Mesenteric fat pad (tissue), 1 donor: ENCODE measurements at places on chromosomes 5 and 9. TPM values are rescaled to one million over a fixed set of nuclear protein-coding genes. Genes with fewer than 3 reads are reported as not detected.
A peak's percentile ranks its signal among the peaks of the same experiment; 100 is the strongest.

DNA sequence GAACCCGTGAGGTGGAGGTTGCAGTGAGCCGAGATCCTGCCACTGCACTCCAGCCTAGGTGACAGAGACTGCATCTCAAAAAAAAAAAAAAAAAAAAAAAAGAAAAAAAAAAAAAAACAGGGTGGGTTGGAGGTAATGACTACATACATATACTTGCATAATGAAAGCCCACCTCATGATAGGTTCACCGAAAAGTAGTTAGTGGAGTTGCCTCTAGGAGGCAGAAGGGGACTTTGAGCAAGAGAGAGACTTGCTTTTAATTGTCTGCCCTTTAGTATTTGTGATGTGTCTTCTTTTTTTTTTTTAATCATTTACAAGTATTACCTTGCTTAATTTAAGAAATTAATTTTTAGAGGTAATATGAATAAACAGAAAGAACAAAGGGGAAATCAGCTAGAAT, 99.8 kb downstream of the PPARGC1B start:
- DNase-seq, result no peak

- no peak for DNase-seq
Observed at GRCh38 chr5:134552301-134552700, 26.8 kb downstream of the JADE2 start.

DNA sequence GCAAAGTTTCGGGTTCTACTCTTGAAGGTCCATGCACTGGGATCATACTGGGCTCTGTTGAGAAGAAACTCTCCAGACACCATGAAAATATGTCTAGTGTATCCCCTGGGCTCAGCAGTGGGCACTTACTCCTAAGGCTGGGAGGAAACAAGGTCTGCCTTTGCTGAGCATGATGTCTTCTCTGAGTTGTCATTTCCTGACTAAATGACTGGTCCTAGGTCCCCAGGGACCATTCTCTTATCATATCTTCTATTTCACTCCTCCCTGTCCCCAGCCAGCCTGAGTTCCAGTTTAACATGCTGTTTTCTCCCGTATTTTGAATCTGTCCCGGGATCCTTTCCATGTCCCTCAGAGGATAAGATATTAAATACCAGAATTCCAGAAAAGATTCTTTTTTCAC, 225.4 kb downstream of the MTRR start:
- no peak for DNase-seq

DNA sequence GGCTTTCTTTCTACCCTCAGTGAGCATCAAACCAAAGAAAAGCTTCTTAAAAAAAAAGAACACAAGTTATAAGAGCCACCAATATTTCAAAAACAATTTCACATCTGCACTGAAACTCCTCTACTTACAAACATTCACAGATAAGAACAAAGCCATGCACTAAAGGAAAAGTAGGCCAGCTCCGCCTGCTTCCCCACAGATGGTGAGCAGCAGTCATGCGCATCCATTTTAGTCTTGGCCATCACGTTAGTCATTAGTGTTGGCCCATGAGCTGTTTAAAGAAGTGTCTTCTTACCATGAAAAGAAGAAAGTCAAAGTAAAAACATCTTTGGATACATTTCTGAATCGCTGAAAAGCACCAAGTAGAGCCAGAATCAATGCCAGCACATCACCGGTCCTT, 40.0 kb upstream of the SMIM23 start:
- DNase-seq, result no peak

DNA sequence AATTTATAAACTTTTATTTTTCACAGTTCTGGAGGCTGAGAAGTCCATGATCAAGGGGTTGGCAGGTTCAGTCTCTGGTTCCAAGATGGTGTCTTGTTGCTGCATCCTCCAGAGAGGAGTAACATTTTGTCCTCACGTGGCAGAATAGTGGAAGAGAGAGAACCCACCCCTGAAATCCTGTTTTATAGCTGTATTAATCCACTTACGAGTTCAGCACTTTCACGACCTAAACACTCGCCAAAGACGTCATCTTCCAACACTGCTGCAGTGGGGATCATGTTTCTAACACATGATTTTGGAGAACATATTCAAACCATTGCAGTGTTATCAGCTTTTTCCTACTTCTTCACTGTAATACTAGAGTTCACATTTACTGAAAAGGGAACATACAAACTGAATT, 233.0 kb upstream of the ATP10B start:
- DNase-seq, result no peak

DNA sequence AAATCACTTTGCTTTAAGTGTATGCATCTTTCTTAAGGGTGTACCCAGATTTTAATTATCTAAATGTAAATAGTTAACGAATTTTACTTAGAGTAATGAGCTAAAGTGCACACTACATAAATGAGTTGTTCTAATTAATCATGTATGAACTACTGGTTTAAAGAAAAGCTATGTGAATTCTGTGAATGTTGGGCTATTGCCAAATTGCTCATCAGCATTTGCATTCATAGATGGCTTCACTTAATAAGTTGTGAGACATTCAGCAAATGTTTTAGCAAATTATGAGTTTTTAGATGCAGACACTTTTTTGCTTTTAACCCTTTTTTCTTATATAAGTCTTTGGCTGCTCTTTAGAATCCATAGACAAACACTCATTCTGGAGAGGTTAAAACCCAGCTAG, 175.7 kb downstream of the PBX3 start:
- no peak for DNase-seq

- no peak for DNase-seq
Observed at GRCh38 chr9:8724284-8725018, 924.9 kb upstream of the DMAC1 start.

DNA sequence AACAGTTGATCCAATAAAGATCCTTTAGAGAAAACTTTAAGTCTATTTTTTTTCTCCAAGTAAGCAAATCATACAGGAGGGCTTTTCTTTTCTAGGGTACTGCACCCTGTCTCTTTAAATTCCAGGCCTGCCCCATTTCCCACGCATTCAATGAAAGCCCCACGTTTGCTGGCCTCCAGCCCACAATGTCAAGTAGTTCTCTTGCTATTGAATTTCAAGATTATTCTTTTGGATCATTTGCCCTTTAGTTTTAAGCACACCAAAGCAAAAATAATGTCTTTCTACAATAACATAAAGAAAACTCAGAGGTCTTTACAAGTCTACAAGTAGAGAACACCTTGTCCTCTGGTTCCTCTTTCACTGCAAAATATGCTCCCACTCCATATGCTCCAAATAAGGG, 15.6 kb downstream of the MLLT3 start:
- DNase-seq, result no peak

DNA sequence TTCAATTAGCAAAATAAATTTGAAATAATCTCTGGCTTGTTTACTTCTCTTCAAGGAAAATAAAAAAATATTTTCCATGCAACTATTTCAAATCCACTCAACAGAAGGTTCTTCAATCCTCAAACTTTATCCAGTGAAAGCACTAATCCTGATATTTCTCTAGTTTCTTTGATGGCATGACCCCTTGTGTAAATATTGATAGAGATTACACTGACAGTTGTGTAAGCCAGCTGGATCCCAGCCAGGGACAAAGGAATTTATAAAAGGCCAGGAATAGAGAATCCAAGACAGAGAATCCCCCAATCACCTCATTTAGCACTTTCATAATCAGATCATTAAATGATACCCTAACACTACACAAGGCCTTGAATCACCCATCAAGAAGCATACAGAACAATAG, 135.2 kb downstream of the GNA14 start:
- no peak for DNase-seq

- DNase-seq, result no peak
Observed at GRCh38 chr9:128310461-128310860, 11.8 kb downstream of the TRUB2 start.

DNA sequence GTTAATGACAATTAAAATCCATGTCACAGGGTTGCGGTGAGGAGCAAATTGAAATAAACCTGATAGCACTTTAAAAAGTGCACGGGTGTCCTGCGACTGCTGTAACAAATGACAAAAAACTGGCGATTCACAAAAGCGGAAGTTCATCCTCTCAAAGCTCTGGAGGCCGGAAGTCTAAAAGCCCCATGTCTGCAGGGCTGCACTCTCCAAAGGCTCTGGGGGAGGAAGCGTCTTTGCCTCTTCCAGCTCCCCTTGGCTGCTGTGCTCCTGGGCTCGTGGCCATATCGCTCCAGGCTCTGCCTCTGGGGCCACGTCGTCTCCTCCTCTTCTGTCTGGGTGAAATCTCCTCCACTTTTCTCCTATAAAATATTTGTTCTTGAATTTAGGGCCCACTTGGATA, 273.9 kb upstream of the IRX2 start:
- DNase-seq, result peak; percentile 67

DNA sequence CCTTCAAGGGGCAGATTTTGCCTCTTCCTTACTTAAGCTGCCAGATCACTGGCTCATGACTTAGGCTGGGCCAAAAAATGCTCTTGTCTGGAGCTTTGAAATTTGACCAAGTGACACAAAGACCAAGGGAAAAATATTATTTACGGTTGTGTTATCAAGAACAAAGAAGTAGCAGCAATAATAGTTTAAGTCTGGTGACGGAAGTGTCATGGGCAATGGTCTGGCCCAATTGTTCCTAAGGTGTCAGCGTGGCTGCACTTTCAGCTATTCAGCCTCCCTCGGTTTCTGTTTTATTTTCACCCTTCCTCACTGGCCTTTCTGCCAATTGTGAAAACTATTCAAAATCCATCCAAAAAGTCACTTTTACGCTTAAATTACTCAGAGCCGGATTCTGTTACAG, 185.3 kb downstream of the CDH18 start:
- DNase-seq, result no peak

- no peak for DNase-seq
Observed at GRCh38 chr5:66802941-66803340, 206.7 kb downstream of the MAST4 start.

GRCh38 chr9:90851444-90851843, 49.8 kb downstream of the SYK start:
- DNase-seq, result no peak

DNA sequence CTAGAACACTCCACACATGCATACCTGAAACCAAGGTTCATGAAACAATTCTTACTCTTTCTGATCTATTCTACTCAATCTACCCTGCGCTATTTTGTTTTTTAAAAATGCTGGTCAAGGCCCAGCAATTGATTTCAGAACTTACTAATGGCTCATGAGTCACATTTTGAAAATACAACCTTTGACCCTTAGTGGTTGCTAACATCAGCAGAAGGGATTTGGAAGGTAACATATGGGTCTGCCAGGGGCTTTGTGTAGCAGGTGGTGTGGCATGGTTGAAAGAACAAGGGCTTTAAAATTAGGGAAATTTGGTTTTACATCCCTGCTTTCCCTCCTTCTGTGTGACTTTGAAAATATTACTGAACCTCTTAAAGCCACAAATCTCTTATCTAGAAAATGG, 101.4 kb downstream of the ATG10 start:
- DNase-seq, result no peak

- DNase-seq, result no peak
Observed at GRCh38 chr9:94157050-94157801, 73.0 kb downstream of the PTPDC1 start.

GRCh38 chr5:91182763-91183162, 200.4 kb downstream of the ARRDC3 start:
- no peak for DNase-seq

DNA sequence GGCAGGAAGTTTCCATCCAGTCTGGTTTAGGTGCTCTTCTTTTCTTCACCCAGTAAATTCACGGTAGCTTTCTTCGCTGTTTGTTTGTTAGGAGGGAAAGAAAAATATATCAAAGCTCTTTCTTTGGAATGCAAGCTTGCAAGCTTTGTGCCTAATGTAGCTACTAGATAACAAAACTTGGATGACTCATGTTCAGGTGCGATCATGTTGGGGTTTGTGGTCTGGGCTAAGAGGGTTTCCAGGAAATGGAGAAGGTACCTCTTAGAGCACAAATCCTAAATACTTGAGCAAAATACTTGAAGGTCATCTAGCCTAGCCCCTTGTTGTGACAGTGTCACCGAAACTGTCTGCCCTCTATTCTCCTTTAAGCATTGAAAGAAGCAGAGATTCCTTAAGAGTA, 17.7 kb downstream of the SRP19 start:
- DNase-seq, result no peak

The IL9 gene
- not detected for total RNA-seq

The PITX1 gene
- 0.13 TPM for total RNA-seq

The LCP2 gene
- 52.4 TPM for total RNA-seq

The TRIM52 gene
- total RNA-seq, result 9.5 TPM

The GDA gene
- total RNA-seq, result 0.32 TPM

The TPD52L3 gene
- not detected for total RNA-seq

The GFI1B gene
- not detected for total RNA-seq

The MTX3 gene
- 13.0 TPM for total RNA-seq

The PTGDS gene
- 249 TPM for total RNA-seq
